ENCODE measurements at places on chromosomes 7 and 10. TPM values are rescaled to one million over a fixed set of nuclear protein-coding genes. Genes with fewer than 3 reads are reported as not detected.

DNA sequence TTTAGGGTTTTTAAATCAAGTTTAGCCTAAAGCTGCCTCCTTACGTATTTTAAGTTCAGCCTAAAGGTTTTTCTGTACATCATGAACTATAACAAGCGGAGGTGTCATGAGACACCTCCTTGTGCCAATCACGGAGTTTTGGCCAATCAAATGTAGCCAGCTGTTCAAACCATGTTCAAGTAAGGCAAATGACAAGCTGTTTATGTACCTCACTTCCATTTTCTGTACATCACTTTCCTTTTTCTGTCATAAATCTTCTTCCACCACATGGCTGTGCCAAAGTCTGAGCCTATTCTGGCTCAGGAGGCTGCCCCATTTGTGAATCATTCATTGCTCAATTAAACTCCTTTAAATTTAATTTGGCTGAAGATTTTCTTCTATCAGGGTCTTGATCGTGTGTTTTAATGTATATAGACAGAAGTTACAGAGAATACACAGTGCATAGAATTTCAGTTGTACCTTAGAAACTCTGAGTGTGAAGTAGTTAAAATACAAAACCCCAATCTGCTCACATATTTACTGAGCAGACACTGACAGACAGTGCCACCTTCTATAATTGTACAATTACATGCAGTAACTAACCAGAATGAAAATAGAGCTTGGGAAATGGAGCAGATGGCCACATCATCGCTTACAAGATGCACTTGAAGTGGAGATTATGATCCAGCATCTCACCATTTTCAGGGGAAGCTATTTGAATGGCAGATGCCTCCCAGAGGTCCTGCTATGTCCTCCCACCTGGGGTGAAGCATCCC lies 76.9 kb upstream of the LANCL2 start:
- no peak for DNase-seq
- H3K36me3 ChIP-seq: no peaks in the 10 kb centered on the region
- no peaks in the 10 kb centered on the region for H3K27me3 ChIP-seq

Gene LIPN
- total RNA-seq: 0.31 TPM

Gene GIMAP8
- 3.8 TPM for total RNA-seq

Gene GRID1
- total RNA-seq: 8.1 TPM

GRCh38 chr10:92811986-92812385 lies 36.3 kb upstream of the EXOC6 start:
- H3K4me3 ChIP-seq: no peak overlapping the region
- H3K36me3 ChIP-seq: no peaks in the 10 kb centered on the region
- H3K4me1 ChIP-seq: no peaks in the 10 kb centered on the region
- no peak for DNase-seq
- no peak overlapping the region for H3K27ac ChIP-seq
- H3K27me3 ChIP-seq: no peaks in the 10 kb centered on the region

DNA sequence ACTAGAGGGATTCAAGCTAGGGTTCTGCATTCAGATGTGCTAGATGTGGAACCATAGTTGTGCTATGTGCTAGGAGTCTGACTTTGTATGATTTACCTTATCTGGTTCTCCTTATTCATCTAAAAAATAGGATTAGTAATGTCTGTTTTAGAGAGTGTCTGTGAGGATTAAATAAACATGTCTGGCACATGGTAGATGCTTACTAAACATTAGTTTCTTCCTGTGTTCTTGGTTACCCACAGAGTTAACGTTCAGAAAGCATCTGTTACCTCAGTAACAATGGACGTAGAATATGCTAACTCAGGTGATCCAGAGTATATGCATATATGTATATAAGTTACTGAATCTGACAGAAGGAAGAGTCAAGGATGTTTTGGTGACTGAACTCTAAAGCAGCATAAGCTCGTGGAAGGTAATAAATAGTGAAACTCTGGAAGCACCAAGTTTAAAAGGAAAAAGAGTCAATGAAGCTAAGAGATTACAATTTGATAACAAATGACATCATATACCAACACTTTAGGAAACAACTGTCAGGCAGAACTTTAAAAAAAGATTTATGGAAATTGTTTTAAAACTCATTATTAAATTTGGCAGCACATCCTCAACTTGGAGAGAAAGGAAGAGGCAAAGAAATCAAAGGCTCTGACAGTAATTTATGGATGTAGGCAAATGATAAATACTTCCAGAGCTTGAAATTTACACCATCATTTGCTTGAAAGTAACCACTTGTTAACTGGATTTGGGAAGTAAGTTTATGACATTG lies 127.0 kb downstream of the CCNY start:
- H3K27ac ChIP-seq: no peak overlapping the region
- no peaks in the 10 kb centered on the region for H3K36me3 ChIP-seq
- no peak overlapping the region for H3K4me3 ChIP-seq

- peak; percentile 56 for DNase-seq
- peak overlapping the region; percentile 54 for H3K4me3 ChIP-seq
- H3K27me3 ChIP-seq: no peaks in the 10 kb centered on the region
- H3K27ac ChIP-seq: no peak overlapping the region
These were observed 20.4 kb downstream of the GRID2IP start for GRCh38 chr7:6530626-6531491.

Gene FAM171A1
- 11.1 TPM for total RNA-seq

DNA sequence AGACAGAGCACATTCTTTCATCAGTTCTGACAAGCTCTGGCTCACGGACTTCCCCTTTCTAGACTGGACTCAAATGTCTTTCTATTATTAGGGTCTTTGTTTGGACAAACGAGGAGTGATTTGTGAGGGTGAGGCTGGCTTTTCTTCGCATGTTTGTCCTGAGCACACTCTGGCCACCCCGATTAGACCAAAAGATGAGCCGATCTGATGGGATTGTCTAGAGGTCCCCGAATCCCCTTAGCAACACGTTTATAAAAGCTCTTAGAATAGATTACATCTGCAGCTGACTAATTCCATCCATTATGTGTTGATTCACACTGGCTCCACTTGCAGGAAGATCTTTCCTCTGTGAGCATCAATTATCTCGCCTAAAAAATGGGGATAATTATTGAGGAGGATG lies 675.4 kb upstream of the AUTS2 start:
- no peak for DNase-seq
- no peaks in the 10 kb centered on the region for H3K27me3 ChIP-seq
- no peaks in the 10 kb centered on the region for H3K4me1 ChIP-seq
- no peaks in the 10 kb centered on the region for H3K36me3 ChIP-seq
- H3K27ac ChIP-seq: no peak overlapping the region

DNA sequence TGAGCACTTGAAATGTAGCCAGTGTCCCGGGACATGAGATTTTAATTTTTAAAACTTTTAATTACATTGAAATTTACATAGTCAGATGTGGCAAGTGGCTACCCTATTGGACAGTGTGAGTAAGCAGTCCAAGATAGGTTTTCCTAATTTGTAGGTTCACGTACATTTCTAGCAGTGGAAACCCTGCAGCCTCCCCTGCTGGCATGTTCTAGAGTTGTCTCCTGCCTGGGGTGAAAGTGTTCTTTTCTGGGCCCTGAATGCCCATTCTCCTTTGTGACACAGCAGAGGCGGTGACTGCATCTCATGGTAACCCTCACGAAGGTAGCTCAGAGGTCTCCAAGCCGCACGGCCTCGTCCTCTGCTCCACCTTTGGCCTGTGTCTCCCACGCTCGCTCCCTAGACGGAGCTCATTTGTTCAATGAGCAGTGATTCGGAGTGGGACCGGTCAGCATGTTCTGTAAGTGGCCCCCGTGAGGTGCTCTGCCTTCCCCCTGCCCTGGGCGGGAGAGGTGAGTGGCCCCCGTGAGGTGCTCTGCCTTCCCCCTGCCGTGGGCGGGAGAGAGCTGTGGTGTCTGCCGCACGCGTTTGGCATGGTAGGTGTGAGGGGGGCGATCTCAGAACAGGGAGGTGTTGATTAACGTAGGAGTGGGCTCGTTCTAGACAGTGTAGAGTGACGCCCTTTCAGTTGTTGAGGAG lies 18.0 kb downstream of the WDR37 start:
- H3K27ac ChIP-seq: no peak overlapping the region
- no peaks in the 10 kb centered on the region for H3K36me3 ChIP-seq
- H3K4me1 ChIP-seq: no peaks in the 10 kb centered on the region
- no peaks in the 10 kb centered on the region for H3K27me3 ChIP-seq
- no peak overlapping the region for H3K4me3 ChIP-seq

DNA sequence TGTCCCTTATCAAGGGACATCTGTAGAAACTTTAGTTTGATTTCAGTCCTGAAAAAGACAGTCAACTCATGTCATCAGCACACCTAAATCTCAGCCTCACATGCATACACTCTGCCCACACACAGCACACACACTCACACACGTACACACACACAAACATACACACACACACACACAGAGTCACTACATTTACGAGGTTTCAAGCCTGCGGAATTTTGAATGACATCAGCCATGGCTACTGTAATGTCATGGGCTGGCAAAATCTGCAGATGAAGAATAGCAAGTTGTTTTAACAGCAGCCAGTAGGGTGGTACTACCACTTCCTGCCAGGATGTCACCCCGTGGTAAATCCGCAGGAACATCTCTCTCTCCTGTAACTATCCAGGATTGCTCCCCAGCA lies 37.1 kb upstream of the EZH2 start:
- no peak overlapping the region for H3K4me3 ChIP-seq
- no peak overlapping the region for H3K27ac ChIP-seq
- H3K36me3 ChIP-seq: no peaks in the 10 kb centered on the region
- no peaks in the 10 kb centered on the region for H3K27me3 ChIP-seq

Gene WDR86
- 20.3 TPM for total RNA-seq

Gene ZNF467
- 3.3 TPM for total RNA-seq

GRCh38 chr10:124551097-124551496 lies 89.5 kb downstream of the LHPP start:
- no peaks in the 10 kb centered on the region for H3K27me3 ChIP-seq
- no peak overlapping the region for H3K4me3 ChIP-seq

DNA sequence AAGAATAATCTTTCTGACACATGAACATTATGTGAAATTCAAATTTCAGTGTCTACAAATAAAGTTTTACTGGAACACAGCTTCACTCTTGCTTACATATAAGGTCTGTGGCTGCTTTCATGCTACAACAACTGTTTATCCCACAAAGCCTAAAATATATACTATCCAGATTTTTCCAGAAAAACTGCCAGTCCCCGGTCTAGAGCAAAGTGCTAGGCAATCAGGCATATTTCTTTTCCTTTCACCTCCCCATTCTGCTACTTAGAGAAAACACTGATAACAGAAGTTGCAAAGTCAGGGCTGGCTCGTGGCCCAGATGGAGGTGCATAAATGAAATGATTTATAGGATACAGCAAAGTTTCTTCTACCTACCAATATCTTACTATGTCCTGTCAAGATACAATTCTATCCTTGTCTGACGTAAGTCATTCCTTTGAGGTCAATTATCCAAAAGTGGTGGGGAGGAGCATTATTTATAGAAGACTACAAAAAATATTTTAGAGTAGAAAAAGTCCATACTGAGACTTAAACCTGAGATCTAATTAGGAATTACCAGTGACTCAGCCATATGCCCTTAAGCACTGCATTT lies 384.1 kb downstream of the NXPH1 start:
- peak; percentile 28 for DNase-seq
- H3K4me1 ChIP-seq: no peaks in the 10 kb centered on the region
- H3K27me3 ChIP-seq: no peaks in the 10 kb centered on the region
- H3K4me3 ChIP-seq: no peak overlapping the region
- H3K27ac ChIP-seq: no peak overlapping the region

- no peaks in the 10 kb centered on the region for H3K36me3 ChIP-seq
- H3K4me1 ChIP-seq: no peaks in the 10 kb centered on the region
- no peak for DNase-seq
- H3K27me3 ChIP-seq: no peaks in the 10 kb centered on the region
- no peak overlapping the region for H3K4me3 ChIP-seq
These were observed 58.3 kb upstream of the EGFR start for GRCh38 chr7:54960517-54960916.

GRCh38 chr7:48880851-48881250 lies 43.5 kb upstream of the CDC14C start:
- H3K4me1 ChIP-seq: no peaks in the 10 kb centered on the region
- no peaks in the 10 kb centered on the region for H3K36me3 ChIP-seq
- H3K4me3 ChIP-seq: no peak overlapping the region
- no peak overlapping the region for H3K27ac ChIP-seq
- DNase-seq: no peak

- H3K27me3 ChIP-seq: no peaks in the 10 kb centered on the region
- DNase-seq: no peak
- H3K27ac ChIP-seq: no peak overlapping the region
- H3K4me3 ChIP-seq: no peak overlapping the region
- peaks cover 4% of the 10 kb centered on the region for H3K4me1 ChIP-seq
These were observed 12.5 kb upstream of the CUX1 start for GRCh38 chr7:101804967-101805366.

- no peak overlapping the region for H3K4me3 ChIP-seq
- DNase-seq: no peak
- no peaks in the 10 kb centered on the region for H3K27me3 ChIP-seq
- no peaks in the 10 kb centered on the region for H3K36me3 ChIP-seq
- no peak overlapping the region for H3K27ac ChIP-seq
- H3K4me1 ChIP-seq: no peaks in the 10 kb centered on the region
These were observed 50.0 kb downstream of the SRI start for GRCh38 chr7:88169717-88170320.

GRCh38 chr10:69896606-69897231 lies 95.0 kb downstream of the COL13A1 start:
- H3K27me3 ChIP-seq: no peaks in the 10 kb centered on the region
- H3K4me1 ChIP-seq: no peaks in the 10 kb centered on the region
- H3K27ac ChIP-seq: no peak overlapping the region
- H3K4me3 ChIP-seq: no peak overlapping the region

GRCh38 chr7:105060437-105060836 lies 46.4 kb downstream of the KMT2E start:
- DNase-seq: no peak
- H3K4me1 ChIP-seq: no peaks in the 10 kb centered on the region
- no peaks in the 10 kb centered on the region for H3K27me3 ChIP-seq
- H3K4me3 ChIP-seq: no peak overlapping the region
- H3K27ac ChIP-seq: no peak overlapping the region
- no peaks in the 10 kb centered on the region for H3K36me3 ChIP-seq

Gene LRRTM3
- 0.94 TPM for total RNA-seq

- peak overlapping the region; percentile 0 for H3K27ac ChIP-seq
- no peaks in the 10 kb centered on the region for H3K36me3 ChIP-seq
- H3K4me1 ChIP-seq: peaks cover 11% of the 10 kb centered on the region
- DNase-seq: no peak
- H3K27me3 ChIP-seq: no peaks in the 10 kb centered on the region
These were observed 46.5 kb downstream of the MCU start for GRCh38 chr10:72738486-72738885.

GRCh38 chr10:130352291-130352645 lies 216.1 kb downstream of the GLRX3 start:
- H3K27ac ChIP-seq: no peak overlapping the region
- no peaks in the 10 kb centered on the region for H3K27me3 ChIP-seq
- no peak for DNase-seq
- no peaks in the 10 kb centered on the region for H3K36me3 ChIP-seq

GRCh38 chr10:3954615-3955014 lies 169.6 kb upstream of the KLF6 start:
- DNase-seq: no peak
- no peak overlapping the region for H3K27ac ChIP-seq
- no peak overlapping the region for H3K4me3 ChIP-seq
- H3K36me3 ChIP-seq: no peaks in the 10 kb centered on the region

- H3K4me3 ChIP-seq: no peak overlapping the region
- DNase-seq: no peak
- no peaks in the 10 kb centered on the region for H3K27me3 ChIP-seq
- H3K27ac ChIP-seq: no peak overlapping the region
These were observed 858.5 kb downstream of the KCNMA1 start for GRCh38 chr10:76778914-76779795.

GRCh38 chr7:53358269-53358668 lies 322.8 kb downstream of the POM121L12 start:
- H3K27me3 ChIP-seq: no peaks in the 10 kb centered on the region
- H3K36me3 ChIP-seq: no peaks in the 10 kb centered on the region
- H3K4me3 ChIP-seq: no peak overlapping the region
- H3K4me1 ChIP-seq: no peaks in the 10 kb centered on the region
